GM12865 (cell line): ENCODE measurements at places on chromosomes 7 and 10.

- DNase-seq = peak; percentile 3
Observed at GRCh38 chr10:107264742-107265141, 100.2 kb upstream of the SORCS1 start.

DNA sequence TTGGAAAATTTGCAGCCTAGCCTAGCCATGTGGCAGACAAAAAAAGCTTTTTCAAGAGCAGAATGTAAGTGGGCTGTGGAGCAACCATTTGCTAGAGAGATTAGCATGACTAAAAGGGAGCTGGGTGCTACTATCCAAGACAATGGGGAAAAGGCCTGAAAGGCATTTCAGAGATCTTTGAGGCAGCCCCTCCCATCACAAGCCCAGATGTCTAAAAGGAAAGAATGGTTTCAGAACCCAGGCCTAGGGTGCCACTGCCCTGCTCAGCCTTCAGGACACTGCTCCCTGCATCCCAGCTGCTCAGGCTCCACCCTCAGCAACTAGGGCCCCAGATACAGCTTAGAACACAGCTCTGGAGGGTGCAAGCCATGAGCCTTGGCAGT, 24.7 kb downstream of the PNLIPRP3 start:
- no peak for DNase-seq

- DNase-seq = peak; percentile 77
Observed at GRCh38 chr7:28509251-28510025, 97.1 kb downstream of the CREB5 start.

DNA sequence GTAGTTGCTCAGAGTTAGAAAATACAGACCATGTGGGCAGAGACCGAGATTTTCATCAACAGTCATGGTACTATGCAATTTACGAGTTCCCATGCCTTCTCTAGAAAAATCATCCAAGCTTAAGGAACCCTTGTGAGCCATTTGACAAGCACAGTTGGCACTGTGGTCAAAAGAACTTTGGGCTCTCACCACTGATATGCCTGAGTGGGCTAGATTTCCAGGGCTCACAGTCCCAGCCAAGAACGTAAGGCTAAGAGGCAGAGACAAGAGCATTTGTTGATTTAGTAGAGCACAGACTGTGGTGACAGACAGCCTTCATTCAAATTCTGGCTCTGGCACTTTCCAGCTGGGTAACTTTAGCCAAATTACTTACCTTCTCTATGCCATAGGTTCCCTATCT, 407.0 kb downstream of the SORCS1 start:
- no peak for DNase-seq

DNA sequence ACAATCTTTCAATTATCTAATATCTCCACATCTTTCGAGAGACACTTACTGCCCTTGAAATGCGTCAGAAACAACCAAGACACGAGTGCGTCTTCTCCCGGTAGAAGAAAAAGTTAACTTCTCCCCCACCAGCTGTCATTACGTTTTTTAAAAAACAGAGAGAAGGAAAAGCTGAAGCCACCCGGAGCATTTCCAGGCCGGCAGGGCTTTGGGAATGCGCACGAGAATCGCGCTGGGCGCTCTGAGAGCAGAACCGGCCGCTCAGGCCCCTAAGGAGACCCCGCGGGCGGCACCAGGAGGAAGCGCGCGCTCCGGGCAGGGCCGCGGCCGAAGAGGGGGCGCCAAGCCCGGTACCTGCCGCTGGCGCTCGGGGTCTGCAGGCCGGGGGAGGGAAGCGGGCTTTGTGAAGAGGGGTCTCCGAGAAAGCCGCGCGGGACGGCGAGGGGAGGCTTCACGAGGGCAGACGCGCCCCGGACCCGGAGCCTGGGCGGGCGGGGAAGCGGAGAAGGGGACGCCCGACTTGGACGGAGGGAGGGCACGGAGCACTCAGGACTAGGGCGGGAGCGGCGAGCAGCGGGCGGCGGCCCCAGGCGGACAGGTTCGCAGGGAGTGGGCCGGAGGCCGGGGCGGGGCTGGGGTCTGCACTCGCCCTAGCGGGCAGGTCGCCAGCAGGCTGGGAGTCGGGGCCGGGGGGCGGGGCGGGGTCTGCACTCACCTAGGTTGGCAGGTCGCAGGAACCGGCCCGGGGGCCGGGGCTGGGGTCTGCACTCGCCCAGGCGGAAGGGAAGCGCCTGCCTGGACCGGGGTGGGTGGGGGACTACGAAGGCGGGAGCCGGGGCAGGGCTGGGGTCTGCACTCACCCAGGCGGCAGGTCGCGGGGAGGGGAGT, 932 bp downstream of the ESYT2 start:
- peak; percentile 42 for DNase-seq

DNA sequence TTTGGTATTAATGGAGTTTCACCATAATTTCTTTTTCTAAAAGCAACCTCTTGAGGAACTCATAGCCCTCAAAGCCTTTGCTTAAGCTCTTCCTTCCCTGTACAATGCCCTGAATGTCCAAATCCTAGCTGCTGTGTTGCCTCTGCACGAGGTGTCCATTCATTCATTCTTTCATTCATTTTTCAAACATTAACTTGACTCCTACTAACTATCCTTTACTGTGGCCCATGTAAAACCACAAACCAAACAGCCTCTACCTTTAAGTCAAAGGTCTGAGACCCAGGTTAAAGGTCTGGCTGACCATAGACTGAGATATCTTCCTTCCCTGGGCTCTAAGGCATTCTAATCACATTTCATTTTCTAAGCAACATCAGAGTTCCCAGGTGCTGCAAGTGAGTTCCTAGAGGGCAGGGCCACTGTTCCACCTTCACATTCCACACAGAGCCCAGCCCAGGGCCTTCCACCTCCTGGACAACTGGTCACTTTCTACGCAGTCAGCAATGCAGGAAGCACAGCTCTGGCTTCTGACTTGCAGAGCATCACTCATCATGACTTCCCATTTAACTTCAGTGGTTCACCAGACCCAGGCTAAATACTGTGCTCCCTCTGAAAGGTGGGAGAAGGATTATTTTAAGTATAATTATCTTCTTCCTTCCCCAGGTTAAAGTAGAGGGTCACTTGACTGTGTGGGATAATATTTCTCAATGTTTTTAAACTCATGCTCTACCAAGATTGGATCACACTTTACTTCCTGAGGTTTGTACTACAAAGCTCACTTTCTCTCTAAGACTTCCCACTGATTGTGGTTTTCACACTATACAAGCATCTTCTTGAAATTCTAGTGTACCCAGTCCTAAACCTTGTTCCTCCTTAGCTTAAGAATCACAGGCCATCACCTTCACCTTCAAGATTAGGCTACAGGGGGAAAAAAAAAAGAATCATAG, 19.1 kb downstream of the ATXN7L1 start:
- DNase-seq = no peak

GRCh38 chr10:1545524-1545923, 191.8 kb downstream of the ADARB2 start:
- DNase-seq = no peak

GRCh38 chr7:98365863-98366561, 34.9 kb downstream of the BAIAP2L1 start:
- DNase-seq = no peak

GRCh38 chr10:11625019-11625735, 13.7 kb upstream of the USP6NL start:
- peak; percentile 73 for DNase-seq

GRCh38 chr10:71753091-71753959, 20.0 kb downstream of the VSIR start:
- DNase-seq = no peak

- DNase-seq = no peak
Observed at GRCh38 chr10:126191192-126191591, 197.1 kb downstream of the ADAM12 start.

GRCh38 chr10:11141571-11142091, 124.0 kb downstream of the CELF2 start:
- DNase-seq = no peak

DNA sequence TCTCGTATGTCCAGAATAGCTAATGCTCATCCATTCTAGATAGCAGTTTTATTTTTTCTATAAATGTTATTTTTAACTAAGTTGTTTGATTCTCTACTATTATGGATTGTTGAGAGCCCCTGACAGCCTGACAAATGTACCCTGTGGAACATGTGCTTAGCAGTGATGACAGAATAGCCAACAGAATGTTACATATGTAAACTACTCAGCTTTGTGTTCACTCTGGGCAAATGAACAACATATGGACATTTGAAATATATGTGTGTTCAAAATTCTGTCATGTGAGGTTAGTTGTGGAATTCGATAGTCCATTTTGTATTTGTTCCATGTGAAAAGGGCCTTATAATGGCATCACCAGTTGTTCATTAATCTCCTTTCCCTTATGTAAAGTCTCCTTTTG, 199.7 kb downstream of the EXOC4 start:
- no peak for DNase-seq

- no peak for DNase-seq
Observed at GRCh38 chr7:121525155-121525819, 129.2 kb upstream of the FAM3C start.

- no peak for DNase-seq
Observed at GRCh38 chr10:24307696-24308485, 99.0 kb downstream of the KIAA1217 start.

DNA sequence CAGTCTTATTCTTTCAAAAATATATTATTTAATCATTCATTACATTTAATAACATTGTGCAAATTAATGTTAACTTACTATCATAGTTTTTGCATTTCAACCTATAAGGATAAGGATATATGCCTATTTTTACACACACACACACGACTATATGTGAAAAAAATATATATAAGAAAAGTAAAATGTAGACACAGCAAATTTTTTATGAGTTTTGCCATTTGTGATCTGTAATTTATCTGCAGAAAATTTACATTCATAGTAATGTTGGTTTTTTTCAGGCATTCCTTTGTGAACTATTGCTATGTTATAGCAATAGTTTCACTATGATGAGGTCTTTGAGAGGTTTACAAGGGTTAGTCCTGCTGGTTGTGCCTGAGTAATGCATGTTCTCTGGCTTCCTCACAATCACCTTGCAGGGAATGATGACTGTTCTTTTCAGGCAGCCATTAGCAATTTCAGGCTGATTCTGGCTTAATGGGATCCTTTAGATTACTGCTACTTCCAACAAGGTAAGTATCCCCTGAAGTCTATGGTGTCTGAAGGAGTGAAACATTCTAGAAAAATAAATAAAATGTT, 183.7 kb upstream of the CDK1 start:
- DNase-seq = no peak

DNA sequence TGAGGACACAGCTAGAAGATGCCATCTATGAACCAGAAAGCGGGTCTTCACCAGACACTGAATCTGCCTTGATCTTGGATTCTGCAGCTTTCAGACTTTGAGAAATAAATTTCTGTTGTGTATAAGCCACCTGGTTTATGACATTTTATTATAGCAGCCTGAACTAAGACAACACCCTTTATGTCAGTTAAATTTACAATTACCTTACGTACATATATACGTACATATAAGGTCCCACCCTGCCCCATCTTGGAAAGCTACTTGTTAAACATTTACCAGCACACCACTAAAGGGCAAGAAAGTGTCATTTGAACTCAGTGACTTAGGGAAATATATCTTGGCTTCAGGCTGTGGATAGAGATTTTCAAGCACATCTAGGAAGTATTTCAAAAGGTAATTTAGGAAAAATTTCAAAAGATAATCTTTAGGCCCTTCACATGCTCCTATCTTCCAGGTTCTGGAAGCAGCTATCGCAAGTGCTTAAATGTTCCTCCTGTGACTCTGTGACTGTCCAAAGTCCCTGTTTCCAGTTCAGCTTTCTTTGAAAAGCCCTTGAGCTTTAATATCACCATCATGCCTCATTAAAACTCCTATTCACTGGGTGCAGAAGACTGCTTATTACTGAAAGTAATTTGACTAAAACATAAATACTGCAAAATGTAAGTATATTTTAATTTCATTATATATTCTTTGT, 9.6 kb upstream of the SRI start:
- no peak for DNase-seq

GRCh38 chr10:71253981-71254818, 41.8 kb downstream of the UNC5B start:
- DNase-seq = peak; percentile 18

DNA sequence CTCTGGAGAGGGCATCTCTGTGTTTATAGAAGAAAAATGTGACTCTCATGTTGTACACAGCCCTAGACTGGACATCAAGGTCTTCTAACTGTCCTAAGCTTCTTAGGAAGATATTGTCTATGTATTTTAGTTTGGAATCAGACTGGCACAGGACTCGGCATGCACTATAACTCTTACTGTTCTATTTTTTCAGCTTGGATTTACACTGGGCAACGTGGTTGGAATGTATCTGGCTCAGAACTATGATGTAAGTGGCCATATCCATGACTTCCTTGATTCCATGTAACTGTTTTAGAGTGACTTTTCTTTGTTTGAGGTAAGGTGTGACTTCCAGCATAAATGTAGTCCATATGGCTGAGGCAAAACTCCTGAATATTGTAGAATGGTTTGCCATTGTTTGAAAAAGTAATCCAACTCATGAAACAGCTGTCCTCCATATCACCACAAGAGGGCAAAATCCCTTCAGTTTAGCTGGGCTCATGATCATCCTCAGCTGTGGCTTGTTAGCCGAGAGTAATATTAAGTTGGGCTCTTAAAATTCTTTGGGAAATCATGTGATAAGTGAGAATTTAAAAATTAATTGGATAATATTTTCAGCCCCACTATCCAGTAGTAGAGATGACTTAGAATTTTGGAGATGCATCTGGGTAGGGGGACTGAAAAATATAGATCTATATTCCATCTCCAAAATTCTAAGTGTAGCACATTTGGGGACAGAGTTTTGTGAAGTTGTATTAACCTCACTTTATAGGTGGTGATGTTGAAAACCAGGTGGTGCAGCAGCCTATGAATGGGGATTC, 10.4 kb downstream of the STMP1 start:
- peak; percentile 60 for DNase-seq

- no peak for DNase-seq
Observed at GRCh38 chr10:99360934-99361333, 31.8 kb downstream of the CNNM1 start.

GRCh38 chr10:2917926-2918325, 149.4 kb upstream of the PFKP start:
- DNase-seq = no peak

DNA sequence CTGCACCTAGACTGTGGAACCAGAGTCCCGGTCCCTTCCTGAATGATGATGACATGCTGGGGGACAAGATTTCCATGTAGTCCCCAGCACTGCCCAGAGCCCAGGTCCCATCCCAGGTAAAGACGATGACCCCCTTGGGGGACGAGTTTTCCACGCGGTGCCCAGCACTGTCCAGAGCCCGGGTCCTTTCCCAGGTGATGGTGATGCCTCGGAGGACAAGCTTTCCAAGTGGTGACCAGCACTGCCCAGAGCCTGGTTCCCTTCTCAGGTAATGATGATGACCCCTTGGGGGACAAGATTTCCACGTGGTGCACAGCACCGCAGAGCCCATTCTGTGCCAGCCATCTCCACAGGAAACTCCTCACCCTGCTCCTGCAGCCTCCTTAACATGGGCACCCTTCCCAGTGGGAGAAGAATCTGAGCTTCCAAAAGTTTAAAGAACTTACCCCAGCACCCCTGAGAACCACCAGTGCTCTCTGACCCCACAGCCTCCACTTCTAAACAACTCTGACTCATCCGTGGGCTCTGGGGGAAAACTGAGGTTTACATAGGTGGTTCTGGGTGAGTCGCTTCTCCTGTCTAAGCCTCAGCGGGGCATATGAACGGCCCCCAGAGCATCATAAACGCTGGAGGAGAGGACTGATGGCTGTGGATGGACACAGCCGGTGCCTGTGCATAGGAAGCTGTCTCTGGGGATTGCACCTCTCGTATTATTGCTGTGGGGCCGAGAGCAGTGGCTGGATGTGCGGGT, 233.2 kb downstream of the TCERG1L start:
- DNase-seq = no peak

- DNase-seq = no peak
Observed at GRCh38 chr10:84548869-84549268, 220.5 kb downstream of the CCSER2 start.
